ENCODE measurements at places on chromosomes 2 and 18.

GRCh38 chr2:165470361-165470760, 863 bp downstream of the CSRNP3 start:
- DNase-seq: no peak

GRCh38 chr18:46632401-46633071, 24.5 kb downstream of the LOXHD1 start:
- DNase-seq: no peak

DNA sequence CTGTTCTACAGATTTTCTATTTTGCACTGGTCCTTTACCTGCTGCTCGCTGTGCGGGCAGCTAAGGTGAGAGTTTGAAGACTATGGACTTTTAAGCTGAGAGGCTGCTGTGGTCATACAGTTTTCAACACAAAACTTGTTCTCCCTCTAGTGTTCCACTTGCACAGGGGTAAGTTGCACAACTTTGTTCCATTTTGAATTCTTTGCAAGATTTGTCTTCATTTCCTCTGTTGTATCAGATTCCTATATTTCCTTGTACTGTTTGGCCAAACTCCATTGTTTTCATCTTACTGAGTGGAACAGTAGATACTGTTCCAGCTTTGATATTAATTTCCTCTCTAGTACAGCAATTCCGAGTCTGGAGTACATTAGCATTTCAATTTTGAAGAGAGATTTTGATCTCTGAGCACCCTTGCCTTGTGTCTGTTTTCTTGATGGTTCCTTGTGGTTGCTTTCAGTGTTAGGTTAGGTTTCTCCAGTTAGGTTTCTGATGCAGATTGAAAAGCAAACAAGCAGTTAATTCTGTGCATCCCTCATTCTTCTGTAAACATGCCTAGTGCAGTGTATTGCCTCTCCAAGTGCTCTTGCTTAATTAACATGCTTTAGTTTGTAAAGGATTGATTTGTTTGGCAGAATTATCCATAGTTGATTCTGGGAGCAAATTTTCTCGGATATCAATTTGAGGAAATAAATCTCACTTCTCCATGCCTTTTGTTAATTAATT, 188.8 kb downstream of the PTPRM start:
- no peak for DNase-seq

DNA sequence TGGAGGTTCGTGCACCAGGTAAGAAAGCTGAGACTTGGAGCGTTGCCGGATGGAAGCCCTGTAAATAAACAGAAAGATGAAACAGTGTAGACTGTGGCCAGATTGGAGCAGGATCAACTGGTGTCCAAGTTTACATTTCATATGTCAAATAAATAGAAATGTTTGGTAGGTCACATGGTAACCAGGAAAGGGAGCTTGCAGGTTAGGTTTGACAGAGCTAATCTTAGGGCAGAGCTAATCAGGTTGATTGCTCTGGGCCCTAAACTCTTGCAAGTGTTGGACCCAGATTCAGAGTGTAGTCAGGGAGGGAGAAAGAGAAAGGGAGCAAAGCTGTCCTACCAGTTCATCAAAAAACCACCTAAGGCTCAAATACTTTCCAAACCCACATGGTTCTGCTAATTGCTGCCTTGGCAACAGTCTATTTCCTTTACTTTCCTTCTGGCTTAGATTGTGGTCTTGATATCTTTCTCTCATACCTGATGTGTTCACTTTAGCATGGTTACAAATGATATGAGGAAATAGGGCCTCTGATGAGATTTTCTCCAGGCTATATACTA, 63.2 kb downstream of the G6PC2 start:
- DNase-seq: no peak

DNA sequence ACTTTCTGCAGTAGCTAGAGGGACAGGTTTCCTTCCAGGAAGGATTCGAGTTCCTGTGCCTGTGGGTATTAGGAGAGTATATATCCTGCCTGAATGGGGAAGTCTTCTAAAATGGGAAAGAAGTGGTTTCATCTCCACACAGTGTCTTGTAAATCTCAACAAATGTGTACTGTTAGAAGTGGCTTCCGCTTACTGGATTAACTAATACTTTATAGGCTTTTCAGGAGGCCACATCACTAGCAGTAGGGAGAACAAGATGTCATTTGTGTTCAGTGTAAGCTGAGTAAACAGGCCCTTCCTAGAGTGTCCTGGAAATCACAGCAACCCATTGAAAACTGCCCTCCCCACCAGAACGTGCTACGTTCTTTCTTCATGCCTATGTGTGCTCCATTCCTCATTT, 12.5 kb upstream of the POLR1B start:
- DNase-seq: no peak

DNA sequence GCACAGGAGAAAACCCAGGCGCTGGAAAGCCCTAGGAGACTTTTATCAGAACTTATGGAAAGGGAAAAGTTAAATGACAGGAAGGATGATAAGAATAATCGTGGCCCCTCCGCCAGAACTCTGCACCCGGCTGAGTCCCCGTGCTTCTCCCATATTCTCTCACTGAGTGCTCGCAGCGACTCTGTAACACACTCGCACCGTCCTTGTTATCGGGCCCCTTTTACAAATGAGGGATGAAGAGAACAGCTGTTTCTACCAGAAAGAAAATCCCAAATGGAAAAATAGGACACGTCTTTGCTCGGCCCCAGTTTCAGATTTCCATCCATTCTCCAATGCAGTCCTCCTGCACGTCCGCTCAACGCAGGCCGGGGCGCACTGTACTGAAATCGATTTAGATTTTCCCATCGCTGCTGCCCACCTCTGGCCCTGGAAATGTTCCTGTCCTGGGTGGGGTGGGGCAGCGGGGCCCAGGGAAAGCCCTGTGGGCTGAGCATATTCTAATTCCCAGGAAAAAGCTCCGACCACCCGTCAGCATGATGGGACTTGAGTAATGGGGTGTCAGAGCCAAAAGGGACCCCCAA, 66.4 kb downstream of the KCNF1 start:
- no peak for DNase-seq

All from T-helper 2 cell (primary cell).